Midbrain (tissue), 1 donor: ENCODE measurements at places on chromosomes 1 and 21.

DNA sequence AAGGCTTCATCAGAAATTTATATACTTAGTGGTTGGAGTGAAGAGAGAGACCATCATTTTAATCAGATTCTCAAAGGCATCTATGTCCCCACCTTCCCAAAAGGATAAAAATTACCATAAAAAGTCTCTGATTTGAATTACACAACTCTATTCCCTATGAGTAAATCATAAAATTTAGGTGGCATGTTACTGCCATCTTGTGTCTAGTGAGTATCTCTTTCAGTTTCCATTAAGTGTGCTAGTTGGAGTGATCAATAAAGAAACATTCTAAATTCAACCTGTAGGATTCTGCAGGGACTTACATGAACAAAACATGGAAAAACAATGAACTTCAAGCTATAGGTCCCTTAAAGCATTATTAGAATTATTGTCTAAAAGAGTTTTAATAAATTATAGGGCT is 655.4 kb downstream of the LTN1 start:
- DNase-seq: peak; percentile 66

DNA sequence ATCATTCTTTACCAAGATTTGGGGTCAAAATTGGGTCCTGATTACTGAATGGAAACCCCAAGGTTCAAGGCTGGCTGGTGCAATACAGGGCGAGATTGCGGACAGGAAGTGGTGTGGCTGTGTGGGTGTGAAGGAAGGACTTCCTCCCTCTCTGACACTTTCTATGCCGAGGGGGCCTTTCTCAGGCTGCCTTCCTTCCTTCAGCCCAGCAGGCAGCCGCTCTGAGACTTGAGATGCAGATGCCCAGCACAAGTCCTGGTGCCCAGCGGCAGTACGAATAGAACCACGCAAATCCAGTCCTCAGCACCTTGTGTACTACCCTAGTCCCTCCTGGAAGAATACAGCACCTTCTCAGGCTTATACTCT is 16.3 kb downstream of the BATF3 start:
- DNase-seq: no peak

DNA sequence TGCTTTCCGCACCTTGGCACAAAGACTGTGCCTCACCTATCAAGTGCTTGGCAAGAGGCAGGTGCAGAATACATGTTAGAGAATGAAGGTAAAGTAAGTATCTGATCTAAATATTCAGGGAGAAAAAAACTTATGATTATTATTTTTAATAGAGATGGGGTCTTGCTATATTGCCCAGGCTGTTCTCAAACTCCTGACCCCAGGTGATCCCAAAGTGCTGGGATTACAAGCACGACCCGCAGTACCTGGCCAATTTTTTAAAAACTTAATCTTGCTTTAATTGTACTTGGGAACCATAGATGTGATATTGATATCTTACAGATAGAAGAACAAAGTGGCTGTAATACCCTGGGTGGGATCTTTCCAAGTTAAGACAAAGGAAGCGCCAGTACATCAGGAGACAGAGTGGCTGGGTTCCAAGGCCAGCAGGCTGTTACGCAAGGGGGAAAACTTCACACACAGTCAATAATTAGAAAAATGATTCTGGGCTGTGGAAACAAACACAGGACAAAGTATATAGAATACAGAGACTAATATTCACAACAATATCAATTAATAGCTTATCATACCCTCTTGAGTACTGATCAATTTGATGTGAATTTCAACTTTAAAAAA is 58.6 kb upstream of the ATP1A1 start:
- DNase-seq: no peak

- no peak for DNase-seq
Measured at GRCh38 chr1:24022581-24023361, 42.6 kb upstream of the SRSF10 start.

DNA sequence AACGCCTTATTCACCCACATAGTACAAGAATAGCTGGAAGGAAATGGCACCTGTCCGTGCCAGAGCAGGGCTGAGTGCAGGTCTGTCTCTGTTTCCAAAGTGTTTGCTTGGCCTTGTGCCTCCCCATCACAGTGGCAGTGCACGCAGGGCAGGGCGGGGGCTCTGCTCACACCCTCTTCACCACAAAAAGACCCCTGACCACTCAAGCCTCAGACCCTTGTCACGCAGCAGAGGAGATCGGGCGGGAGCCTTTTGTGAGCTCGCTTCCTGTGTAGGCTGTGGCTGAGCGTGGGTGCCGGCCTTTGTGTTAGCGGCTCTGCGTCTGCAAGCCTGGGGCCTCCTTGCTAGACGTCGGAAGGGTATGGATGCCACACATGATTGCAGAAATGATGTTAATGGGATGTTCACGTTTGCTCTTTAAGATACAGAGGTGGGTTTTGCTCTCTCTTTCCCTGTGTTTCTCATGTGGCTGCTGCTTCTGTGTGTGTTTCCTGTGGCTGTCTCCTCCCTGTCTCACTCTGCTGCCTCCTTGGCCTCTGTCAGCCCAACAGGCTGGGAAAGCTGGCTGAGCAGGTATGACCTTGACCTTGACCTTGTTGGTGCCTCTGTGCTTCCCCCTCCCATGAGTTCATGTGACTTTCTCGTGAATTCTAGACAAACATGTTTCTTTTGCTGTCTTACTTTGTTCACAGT is 45.4 kb downstream of the S100B start:
- DNase-seq: no peak

GRCh38 chr1:13628711-13629110 is 45.1 kb downstream of the PDPN start:
- DNase-seq: no peak

DNA sequence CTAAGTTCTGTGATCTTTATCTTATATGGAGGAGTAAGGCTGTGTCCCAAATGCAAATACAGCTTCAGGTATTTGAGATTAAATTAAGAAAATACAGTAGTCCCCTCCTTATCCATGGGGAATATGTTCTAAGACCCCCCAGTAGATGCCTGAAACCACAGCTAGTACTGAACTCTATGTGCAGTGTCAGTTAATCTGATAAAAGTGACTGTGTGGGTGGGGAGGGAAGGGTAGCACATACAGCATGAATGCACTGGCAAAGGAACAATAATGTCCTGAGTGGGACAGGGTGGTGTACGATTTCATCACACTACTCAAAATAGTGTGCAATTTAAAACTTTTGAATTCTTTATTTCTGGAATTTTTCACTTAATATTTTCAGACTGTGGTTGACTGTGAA is 83.1 kb downstream of the HS2ST1 start:
- DNase-seq: no peak
